ENCODE measurements at places on chromosomes 2 and 18.
A peak's percentile ranks its signal among the peaks of the same experiment; 100 is the strongest.

- DNase-seq = no peak
Observed at GRCh38 chr18:70333757-70334156, 44.9 kb downstream of the SOCS6 start.

DNA sequence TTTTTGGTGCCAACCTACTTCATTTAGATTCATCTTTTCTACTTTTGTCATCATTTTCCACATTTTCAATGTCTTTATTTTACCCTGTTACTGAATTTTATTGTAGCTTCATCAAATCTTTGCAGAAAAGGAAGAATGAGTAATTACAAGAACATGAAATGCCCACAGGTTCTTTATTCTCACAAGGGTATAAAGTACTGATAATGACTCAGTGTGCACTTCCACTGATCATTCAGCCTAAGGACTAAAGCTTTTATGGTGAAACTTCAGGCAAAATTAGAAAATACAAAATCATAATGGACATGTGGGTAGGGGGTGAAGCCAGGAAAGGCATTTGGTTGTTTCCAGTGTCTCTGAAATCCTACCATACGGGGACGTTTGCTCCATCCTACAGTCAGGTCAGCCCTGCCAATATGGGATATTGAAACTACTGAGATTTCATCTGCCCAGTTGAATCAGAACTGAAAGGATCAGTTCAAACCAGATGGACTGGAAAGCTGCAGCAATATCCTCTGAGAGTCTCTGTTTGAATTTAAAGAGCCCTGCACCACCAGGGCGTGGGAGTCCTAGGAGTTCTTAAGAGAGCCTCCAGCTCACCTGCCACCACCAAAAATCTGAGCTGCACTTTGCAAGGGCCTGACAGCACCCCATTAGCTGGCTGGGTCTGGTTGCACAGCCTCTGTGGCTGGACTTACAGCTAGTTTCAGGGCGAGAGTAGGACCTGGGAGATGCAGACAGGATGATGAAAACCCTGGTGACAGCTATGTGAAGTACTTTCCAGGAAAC lies 390.4 kb downstream of the CMPK2 start:
- no peak for DNase-seq

DNA sequence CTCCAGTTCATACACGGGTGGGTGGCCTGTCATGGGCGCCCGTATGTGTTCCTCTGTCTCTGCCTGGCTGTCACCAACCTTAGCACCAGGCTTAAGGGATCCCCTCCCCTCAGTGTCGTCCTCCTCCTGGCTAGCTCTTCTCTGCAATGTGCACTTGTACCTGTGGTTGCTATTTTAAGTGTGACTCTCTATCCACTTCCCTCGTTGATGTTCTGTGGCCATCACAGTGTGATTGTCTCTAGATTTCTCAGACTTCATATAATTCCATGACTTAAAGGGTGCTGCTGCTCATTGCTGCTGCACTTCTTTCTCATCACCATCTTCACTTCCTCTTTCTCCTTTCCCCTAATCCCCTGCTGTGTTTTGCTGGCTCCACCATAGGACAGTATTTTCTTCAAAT lies 143.4 kb downstream of the EML6 start:
- no peak for DNase-seq

- DNase-seq = no peak
Observed at GRCh38 chr2:226396541-226396940, 403.1 kb downstream of the IRS1 start.

DNA sequence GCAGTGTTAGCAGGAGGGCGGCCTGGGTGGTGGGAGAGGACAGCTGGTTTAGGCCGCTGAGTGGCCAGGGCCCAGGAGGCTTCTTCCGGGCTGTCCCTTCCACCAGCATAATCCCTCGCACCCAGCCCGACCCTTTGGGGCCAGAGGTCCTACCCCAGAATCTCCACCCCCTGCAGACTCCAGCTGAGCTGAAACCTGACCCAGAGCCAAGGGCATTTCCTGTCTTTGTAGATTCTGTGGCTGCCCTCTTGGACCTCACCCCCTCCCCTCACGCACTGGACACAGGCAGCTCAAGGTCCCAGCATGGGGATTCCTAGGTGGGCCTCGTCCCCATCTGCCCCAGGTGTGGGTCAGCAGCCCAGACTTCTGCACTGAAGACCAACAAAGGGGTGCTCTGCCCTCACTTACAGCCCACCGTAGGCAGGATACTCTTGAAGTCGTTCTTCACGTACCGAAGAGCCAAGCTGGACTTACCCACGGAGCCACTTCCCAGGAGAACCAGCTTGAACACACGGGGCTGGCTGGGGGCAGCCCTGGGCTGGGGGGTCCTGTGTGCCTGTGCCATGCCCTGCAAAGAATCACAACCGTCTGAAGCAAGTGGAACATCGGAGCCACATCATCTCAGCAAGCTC lies 4.8 kb downstream of the RAB17 start:
- DNase-seq = no peak

GRCh38 chr2:27316655-27317412 lies 6.1 kb downstream of the MPV17 start:
- no peak for DNase-seq

GRCh38 chr2:221851531-221852045 lies 279.5 kb upstream of the EPHA4 start:
- DNase-seq = no peak

DNA sequence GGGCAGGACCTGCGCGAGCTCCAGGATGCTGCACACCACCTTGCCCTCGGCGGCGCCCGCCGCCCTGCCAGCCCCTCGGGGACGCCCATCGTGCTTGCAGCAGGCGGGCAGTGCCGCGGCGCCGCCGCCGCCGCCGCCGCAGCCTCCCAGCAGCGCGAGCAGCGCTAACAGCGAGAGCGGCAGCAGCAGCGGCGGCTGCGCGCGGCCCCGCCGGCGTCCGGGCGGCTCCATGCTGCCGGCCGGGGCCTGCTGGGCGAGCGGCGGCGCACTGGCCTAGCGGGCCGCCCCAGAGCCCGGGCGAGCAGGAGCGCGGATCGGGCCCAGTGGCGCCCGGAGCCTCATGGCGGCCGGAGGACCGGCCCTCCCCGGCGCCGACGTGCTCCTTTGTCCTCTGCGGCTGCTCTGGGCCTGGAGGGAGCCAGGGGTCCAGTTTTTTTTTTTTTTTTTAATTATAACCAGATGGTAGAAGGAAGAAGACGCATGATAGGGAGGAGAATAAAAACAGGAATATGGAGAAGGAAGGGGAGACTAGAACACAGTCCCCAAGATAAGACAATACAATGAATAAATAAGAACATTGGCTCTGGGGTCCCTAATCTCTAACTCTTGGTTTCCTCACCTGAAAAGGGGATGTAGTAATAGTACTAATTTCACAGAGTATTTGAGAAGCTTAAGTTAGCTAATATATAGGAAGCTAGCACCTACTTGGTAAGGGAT lies 17.1 kb upstream of the ANKRD62 start:
- DNase-seq = no peak

GRCh38 chr2:28268386-28268785 lies 124.3 kb upstream of the FOSL2 start:
- DNase-seq = no peak

- no peak for DNase-seq
Observed at GRCh38 chr2:182132605-182133004, 147.0 kb downstream of the PPP1R1C start.

- DNase-seq = no peak
Observed at GRCh38 chr2:32688541-32688940, 60.7 kb downstream of the TTC27 start.

GRCh38 chr2:174870787-174871186 lies 106.5 kb upstream of the CHRNA1 start:
- no peak for DNase-seq

DNA sequence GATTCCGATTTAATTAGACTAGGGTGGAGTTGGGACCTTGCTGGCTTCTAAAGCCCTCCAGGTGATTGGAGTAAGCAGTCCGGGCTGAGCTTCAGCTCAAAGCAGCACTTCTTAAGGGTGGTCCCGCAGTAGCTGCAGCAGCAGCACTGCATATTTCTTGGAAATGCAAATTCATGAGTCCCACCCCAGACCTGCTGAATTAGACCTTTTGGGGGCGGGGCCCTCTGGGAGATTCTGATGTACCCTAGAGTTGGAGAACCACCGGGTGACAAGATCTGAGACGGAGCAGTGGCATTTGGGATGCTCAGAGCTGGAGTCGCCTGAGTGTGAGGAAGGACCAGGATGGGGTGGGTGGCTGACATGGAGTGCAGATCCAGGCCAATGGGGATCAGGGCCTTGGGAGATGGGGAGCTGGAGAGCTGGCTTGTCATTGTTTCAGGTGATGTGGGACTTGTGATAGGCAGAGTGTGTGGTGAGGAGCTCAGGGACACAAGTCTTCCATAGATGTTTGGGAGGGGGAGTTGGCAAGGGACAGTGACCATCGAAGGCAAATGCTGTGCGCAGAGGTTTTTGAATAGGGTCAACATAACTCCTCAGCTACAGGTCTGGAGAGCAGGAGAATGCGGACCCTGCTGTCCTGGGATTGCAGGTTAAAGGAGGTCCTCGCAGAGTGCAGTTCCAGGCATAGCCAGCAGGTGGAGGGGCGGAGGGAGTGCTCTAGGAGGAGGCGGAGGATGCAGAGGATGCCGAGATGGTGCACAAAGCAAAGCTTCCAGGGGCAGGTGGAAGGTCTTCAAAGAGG lies 130.9 kb upstream of the RAB12 start:
- DNase-seq = peak; percentile 74

DNA sequence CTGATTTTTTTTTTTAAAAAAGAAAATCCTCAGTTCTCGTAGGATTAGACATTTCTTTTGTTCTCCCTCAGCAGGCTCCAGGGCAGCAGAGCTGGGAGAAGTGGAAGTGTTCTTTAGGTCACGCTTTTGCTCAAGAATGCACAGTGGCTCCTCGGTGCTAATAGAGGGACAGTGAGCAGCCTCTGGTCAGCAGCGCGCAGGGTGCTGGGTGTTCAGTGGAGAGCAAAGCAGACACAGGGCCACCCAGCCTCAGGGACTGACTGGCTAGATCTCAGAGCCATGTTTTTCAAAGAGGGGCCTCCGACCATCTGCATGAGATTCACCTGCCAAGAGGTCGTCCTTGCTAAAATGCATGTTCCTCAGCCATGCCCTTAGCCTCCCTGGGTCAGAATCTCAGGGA lies 218.8 kb downstream of the HAUS1 start:
- no peak for DNase-seq

DNA sequence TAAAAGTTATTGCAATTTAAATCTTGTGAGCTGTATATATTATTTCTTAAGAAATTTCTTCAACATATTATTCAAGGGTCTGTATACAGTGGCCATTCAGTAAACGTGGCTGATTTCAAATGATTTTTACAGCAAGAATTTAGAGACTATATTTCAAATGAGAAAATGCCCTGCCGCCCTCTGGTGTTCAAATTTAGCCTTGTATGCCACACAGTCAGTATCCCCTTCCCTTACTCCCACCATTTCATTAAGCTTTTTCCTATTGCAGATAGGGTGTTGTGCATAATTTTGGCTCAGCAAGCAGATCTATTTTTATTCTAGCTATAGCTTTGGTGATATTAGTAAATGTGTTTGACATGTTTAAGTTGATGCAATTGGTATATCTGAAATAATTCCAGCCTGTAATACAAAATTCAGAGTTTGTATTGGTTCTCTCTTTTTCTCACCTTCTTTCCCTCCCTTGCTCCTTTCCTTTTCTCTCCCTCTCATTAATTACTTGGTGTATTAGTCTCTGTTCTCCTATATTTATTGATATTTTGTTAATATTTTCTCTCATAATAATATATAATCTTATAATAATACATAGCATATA lies 22.8 kb upstream of the SCN7A start:
- DNase-seq = peak; percentile 11

Measured in adrenal gland (tissue), 19 donors.